ENCODE measurements at places on chromosomes 1 and 21.

- DNase-seq: no peak
Measured at GRCh38 chr1:203932556-203932955, 71.2 kb downstream of the SNRPE start.

- DNase-seq: no peak
Measured at GRCh38 chr1:234600418-234601281, 9.3 kb downstream of the IRF2BP2 start.

GRCh38 chr1:187551061-187551460 lies 722.3 kb downstream of the PLA2G4A start:
- DNase-seq: no peak

DNA sequence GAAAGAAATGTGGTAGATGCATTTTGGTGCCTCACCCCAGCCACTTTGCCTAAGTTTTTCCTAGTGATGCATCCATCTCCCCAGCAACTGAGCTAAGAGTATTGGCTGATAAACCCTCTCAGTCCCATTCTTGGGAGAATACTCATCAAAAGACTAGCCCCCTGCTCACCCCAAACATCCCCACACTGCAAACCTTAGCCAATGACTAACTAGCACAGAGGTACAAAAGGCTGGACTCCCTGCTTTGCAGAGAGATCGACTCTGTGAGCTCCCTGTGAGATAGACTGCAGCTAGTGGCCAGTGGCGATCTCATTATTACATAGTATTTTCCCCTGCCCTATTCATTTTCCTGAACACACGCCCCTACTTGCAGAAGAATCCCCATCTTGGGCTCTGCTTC lies 155.3 kb downstream of the HHIPL2 start:
- no peak for DNase-seq

- no peak for DNase-seq
Measured at GRCh38 chr1:8646996-8647395, 170.4 kb downstream of the RERE start.

DNA sequence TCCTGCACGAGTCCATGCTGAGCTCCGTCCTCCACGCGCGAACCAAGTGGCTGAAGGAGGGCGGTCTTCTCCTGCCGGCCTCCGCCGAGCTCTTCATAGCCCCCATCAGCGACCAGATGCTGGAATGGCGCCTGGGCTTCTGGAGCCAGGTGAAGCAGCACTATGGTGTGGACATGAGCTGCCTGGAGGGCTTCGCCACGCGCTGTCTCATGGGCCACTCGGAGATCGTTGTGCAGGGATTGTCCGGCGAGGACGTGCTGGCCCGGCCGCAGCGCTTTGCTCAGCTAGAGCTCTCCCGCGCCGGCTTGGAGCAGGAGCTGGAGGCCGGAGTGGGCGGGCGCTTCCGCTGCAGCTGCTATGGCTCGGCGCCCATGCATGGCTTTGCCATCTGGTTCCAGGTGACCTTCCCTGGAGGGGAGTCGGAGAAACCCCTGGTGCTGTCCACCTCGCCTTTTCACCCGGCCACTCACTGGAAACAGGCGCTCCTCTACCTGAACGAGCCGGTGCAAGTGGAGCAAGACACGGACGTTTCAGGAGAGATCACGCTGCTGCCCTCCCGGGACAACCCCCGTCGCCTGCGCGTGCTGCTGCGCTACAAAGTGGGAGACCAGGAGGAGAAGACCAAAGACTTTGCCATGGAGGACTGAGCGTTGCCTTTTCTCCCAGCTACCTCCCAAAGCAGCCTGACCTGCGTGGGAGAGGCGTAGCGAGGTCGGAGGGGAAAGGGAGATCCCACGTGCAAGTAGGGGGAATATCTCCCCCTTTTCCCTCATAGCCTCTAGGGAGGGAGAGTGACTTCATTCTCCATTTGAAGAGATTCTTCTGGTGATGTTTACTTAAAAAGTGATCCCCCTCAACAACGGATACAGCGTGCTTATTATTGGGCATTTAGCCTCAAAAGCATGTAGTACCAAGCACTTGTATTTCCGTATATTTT lies 991 bp downstream of the PRMT6 start:
- no peak for DNase-seq

- no peak for DNase-seq
Measured at GRCh38 chr1:232014941-232015340, 388.4 kb downstream of the DISC1 start.

- no peak for DNase-seq
Measured at GRCh38 chr1:207402744-207403143, 51.4 kb upstream of the CR2 start.

DNA sequence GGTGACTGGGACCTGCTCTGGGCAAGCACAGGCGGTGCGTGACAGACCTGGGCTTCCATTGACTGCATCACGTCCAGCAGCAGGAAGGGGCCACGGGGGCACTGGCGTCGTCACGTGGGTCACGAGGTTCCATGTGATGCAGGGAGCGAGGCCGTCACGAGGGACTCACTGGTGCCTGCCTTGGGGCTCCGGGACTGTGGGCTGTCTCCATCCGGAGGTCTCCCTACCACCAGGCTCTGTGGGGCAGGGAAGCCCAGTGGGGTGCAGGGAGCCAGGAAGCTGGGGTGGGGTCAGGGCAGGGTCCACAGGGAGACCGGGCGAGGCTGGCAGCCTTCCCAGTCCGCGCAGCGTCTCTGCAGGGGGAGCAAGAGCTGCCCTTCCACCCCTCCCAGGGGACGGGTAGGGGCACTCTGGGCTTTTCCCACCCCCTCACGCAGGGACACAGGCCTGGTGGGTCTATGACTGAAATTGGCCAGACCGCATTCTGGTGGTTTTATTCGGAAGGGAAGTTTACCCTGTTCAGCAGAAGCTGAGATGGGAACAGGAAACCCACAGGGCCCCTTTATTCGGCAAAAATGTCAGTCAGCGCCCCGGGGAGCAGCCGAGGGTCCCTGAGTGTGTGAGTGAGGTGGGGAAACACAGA lies 416 bp upstream of the TNFRSF14 start:
- DNase-seq: no peak

DNA sequence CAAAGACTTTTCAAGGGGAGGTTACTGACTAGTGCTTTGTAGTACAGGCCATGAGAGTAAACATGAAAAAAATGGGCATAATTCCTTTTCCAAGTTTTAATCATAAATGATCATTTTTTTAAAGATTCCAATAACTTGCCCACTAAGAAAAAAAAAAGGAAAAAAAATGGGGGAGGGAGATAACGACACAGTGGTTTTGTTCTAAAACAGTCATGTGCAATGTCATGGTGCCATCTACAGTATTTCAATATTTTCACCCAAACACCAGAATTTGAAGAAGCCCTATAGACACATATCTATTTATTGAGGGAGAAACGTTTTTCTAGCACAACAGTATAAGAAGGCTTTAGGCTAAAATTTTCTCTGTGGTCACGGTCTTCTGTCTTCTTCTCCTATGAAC lies 250.2 kb downstream of the LTN1 start:
- DNase-seq: no peak

DNA sequence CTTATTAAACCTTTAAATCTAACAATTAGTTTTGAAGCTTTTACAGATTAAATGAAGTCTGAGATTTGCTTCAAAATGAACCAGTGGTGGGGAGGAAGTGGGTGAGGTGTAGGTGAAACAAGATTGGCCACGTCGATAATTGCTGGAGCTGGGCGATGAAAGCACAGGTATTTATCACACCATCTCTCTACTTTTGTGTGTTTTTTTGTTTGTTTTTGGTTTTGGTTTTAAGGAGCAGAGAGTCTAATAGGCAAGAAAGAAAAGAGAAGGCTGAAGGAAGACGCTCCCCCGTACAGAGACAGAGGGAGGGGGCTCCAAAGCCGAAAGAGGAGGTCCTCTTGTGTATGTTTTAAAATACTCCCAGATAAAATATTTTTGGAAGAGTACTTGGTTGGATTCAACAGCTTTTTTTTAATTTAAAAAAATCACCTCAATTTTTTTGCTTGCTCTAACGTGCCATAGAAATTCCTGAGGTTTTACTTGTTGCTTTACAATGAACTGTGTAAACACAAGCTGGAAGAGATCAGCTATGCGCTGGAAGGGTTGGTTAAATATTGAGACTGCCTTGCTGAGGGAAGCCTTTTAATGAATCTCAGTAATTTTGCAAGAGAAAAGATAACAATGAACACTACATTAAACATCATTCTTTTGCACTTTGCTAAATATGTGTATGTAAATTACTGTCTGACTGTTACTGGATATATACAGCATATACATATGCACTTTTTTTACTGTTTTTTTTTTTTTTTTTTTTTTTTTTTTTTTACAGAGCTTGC lies 6.7 kb upstream of the LGALS8 start:
- DNase-seq: no peak

- DNase-seq: no peak
Measured at GRCh38 chr1:20997602-20998224, 179.0 kb downstream of the EIF4G3 start.

DNA sequence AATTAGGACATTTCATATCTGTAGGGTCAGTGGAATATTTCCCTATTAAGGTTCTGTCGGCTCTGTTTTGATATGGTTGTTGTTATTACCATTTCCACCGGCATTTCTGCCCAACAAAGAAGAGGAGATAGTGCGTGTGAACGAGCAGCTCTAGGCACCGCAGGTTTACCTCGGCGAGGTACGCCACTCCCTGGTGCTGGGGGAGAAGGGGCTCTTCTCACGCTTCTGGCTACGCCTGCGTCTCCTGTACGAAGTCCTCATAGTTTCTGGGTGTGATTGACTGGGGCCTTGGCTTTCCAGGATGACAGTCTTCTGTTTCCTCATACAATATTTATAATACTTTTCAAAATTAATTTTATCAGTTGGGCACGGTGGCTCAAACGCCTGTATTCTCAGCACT lies 54.4 kb upstream of the DIP2A start:
- DNase-seq: no peak

DNA sequence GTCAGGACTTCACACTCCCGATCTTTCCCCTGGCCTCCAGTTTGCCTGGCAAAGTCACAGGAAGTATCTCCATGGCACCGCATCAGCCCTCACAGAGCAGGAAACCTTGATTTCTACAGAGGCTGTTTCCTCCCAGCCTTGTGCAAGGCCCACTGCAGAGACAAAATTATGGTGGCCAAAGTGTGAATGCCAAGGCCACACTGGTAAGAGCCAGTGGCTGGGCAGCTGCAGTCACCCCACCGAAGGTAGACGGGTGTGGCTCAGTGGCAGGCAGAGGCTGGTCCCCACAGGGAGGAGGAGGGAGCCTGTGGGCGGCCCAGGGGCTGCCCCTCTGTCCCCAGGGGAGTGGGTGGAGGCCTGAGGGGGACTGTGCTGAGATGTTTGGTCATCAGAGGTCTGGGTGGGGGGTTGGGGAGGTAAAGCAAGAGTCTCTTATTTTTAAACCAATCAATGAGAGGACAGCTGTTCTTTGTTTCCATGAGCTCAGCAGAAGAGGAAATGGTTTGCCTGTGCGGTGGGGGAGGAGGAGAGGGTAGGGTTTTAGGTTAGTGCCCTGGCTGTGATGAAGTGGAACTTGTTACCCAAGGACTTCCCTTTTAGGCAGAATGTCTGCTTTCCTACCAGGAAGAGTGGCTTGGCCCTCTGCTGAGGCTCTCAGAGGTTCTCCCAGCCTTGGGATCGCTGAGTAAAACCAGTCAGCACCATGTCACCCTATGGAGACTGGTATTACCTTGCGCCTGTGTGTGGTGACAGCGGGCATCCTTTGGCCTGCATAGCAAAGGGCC lies 18.0 kb upstream of the BTG2 start:
- DNase-seq: no peak

GRCh38 chr1:236502972-236503639 lies 20.7 kb upstream of the LGALS8 start:
- no peak for DNase-seq

DNA sequence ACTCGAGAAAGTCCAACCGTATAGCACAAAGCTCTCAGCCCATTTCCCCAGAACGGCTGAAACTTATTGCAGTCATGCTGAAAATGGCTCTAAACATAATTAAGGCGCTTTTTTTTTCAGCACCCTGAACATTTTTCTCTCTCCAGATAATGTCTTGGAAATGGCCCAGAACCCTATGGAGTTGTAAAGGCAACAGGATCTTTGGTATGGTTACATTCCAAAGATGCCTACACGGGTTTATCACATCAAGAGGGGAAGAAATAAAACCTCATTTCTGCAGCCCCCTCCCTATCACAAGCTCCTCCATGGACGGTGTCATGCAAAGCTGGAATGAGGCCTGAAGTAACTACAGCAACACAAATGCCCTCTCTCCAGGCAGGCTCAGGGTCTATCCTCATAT lies 126.4 kb upstream of the GALNT2 start:
- no peak for DNase-seq

DNA sequence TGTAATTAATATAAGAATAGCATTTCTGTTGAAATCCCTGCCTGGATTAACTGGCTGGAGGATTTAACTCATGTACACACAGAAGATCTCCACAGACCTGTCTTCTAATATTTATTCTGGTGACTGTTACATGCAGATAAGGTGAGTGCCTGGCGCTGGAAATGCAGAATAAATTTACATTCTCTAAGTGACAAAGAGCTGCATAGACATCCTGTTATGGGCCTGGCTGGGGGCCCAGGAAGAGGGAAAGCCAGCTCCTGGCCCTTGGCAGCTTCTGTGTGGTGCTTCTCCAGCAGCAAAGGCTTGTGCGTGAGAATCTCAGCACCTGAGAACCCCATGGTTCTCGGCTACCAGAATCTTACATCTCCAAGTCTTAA lies 446.6 kb downstream of the PTPRU start:
- no peak for DNase-seq

DNA sequence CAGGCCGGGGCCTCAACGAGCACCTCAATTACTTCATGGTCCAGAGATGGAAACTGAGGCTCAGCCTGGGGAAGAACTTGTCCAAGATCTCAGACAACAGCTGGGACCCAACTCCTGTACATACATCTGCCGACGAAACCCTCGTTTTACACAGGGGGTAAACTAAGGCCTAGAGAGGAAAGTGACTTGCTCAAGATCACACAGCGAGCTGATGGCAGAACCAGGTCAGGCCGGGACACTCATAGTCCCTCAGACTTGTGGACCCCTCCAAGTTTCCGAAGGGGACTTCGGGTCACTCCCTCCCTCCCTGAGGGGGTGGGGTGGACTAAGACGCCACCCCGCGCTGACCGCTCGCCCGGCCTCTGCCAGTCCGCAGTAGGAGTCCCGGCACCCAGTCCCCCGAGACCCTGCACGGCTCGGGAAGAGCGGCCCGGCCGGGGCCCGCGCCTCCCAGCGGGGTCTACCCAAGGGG lies 430 bp downstream of the WASF2 start:
- DNase-seq: no peak

DNA sequence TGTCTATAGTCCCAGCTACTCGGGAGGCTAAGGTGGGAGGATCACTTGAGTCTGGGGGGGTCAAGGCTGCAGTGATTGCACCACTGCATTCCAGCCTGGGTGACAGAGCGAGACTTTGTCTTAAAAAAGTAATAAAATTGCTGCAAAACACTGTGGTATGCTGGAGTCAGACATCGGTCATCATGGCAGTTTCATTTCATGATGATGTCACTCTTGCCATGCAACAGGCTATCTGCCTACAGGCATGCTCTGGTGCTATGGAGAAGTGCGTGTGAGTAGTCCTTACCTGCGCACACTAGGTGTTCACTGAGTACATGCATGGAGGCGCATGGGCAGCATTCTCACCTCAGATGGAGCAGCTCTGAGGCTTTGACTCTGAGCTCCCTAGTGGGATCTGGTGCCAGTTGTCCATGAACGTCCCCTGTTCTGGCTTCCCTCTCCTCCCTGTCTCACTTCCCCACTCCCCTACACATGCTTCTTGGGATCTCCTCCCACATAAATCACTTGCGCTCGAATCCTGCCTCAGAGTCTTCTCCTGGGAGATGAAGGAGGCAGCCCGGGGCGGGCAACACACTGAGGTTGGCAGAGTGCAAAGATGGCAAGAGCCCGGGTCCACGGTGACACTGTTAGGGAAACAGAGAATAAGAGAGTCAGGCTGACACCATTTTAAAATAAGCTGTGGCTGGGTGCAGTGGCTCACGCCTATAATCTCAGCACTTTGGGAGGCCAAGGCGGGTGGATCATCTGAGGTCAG lies 10.4 kb upstream of the CELA3B start:
- DNase-seq: no peak

GRCh38 chr1:206568256-206568655 lies 44.0 kb downstream of the EIF2D start:
- no peak for DNase-seq
